Airway epithelial cell (primary cell): ENCODE measurements at places on chromosomes 2 and 18. TPM values are rescaled to one million over a fixed set of nuclear protein-coding genes. Genes with fewer than 3 reads are reported as not detected.

DNPEP gene
- total RNA-seq, result 35.7 and 41.8 TPM in 2 replicates

SLC19A3 gene
- 0.23 and 0.42 TPM in 2 replicates for total RNA-seq

ANKRD30B gene
- total RNA-seq, result not detected in 2 replicates

SCG2 gene
- 0.21 TPM in 1 of 2 replicates, not detected in the other for total RNA-seq

RESP18 gene
- total RNA-seq, result not detected in 2 replicates

C2orf80 gene
- not detected in 2 replicates for total RNA-seq

PTPRN gene
- total RNA-seq, result 0.49 TPM in 1 of 2 replicates, not detected in the other

INPP5D gene
- total RNA-seq, result 24.9 and 33.6 TPM in 2 replicates

IL36A gene
- total RNA-seq, result not detected in 2 replicates

CREG2 gene
- 0.88 and 3.9 TPM in 2 replicates for total RNA-seq

TMEM37 gene
- total RNA-seq, result not detected in 2 replicates

AQP12A gene
- total RNA-seq, result not detected in 2 replicates

CKAP2L gene
- 10.9 and 15.3 TPM in 2 replicates for total RNA-seq

CAPN14 gene
- total RNA-seq, result 2.9 and 4.0 TPM in 2 replicates

CCDC148 gene
- 0.09 and 0.14 TPM in 2 replicates for total RNA-seq

FAM110C gene
- total RNA-seq, result 12.9 and 14.2 TPM in 2 replicates

CDCA7 gene
- total RNA-seq, result 32.7 and 35.9 TPM in 2 replicates

EIF4E2 gene
- 86.3 and 104 TPM in 2 replicates for total RNA-seq

BOK gene
- total RNA-seq, result 48.3 and 54.0 TPM in 2 replicates

CPO gene
- total RNA-seq, result not detected in 2 replicates

ANO7 gene
- 0.79 and 1.1 TPM in 2 replicates for total RNA-seq

FHOD3 gene
- 18.7 and 23.2 TPM in 2 replicates for total RNA-seq

NBAS gene
- total RNA-seq, result 25.2 and 30.2 TPM in 2 replicates

DNER gene
- 3.1 and 5.1 TPM in 2 replicates for total RNA-seq

SP5 gene
- total RNA-seq, result not detected in 2 replicates

ABCG8 gene
- total RNA-seq, result not detected in 2 replicates

KHK gene
- 2.2 and 4.6 TPM in 2 replicates for total RNA-seq

PDE11A gene
- total RNA-seq, result not detected in 2 replicates

GPC1 gene
- total RNA-seq, result 210 and 229 TPM in 2 replicates

IL37 gene
- total RNA-seq, result not detected in 2 replicates

AGAP1 gene
- total RNA-seq, result 6.1 and 10.6 TPM in 2 replicates

PARD6G gene
- total RNA-seq, result 24.3 and 38.8 TPM in 2 replicates

GNLY gene
- not detected in 2 replicates for total RNA-seq

OR6B2 gene
- not detected in 2 replicates for total RNA-seq

PASK gene
- total RNA-seq, result 6.5 and 8.3 TPM in 2 replicates

PAX8 gene
- 0.14 and 0.60 TPM in 2 replicates for total RNA-seq

ACVR1C gene
- total RNA-seq, result under 0.01 and 0.09 TPM in 2 replicates

RAB10 gene
- 208 and 230 TPM in 2 replicates for total RNA-seq

HOXD11 gene
- total RNA-seq, result not detected in 2 replicates

SPATA3 gene
- not detected in 2 replicates for total RNA-seq

CHRND gene
- total RNA-seq, result not detected in 2 replicates

KCNS3 gene
- 13.7 and 16.9 TPM in 2 replicates for total RNA-seq

LBX2 gene
- 0.56 TPM in 2 replicates for total RNA-seq

SMIM21 gene
- not detected in 2 replicates for total RNA-seq

ATP6V1C2 gene
- 0.09 and 0.42 TPM in 2 replicates for total RNA-seq

FBXO36 gene
- 3.3 and 4.0 TPM in 2 replicates for total RNA-seq
